ENCODE measurements at places on chromosomes 2 and 18. TPM values are rescaled to one million over a fixed set of nuclear protein-coding genes. Genes with fewer than 3 reads are reported as not detected.

ANKRD62 gene
- total RNA-seq: not detected

PRSS56 gene
- 0.19 TPM for total RNA-seq

CGREF1 gene
- total RNA-seq: 1.4 TPM

LYG2 gene
- not detected for total RNA-seq

INHA gene
- 2.6 TPM for total RNA-seq

GALNT3 gene
- total RNA-seq: 0.19 TPM

KLHL29 gene
- 0.65 TPM for total RNA-seq

RAB27B gene
- total RNA-seq: 0.30 TPM

CLK1 gene
- total RNA-seq: 44.1 TPM

POU3F3 gene
- not detected for total RNA-seq

IL1F10 gene
- total RNA-seq: not detected

AKAIN1 gene
- not detected for total RNA-seq

REG3G gene
- total RNA-seq: not detected

SOX11 gene
- 0.81 TPM for total RNA-seq

AQP12B gene
- not detected for total RNA-seq

NCKAP5 gene
- total RNA-seq: 7.9 TPM

BOLL gene
- not detected for total RNA-seq

CD8B gene
- 0.46 TPM for total RNA-seq

DNAJC5G gene
- total RNA-seq: 2.3 TPM

SH3RF3 gene
- total RNA-seq: 6.6 TPM

NEU2 gene
- not detected for total RNA-seq

ALK gene
- total RNA-seq: 0.16 TPM

HAAO gene
- total RNA-seq: 2.3 TPM

PXDN gene
- 15.6 TPM for total RNA-seq

LIMS4 gene
- total RNA-seq: 2.4 TPM

INPP5D gene
- 4.6 TPM for total RNA-seq

SCN9A gene
- 2.2 TPM for total RNA-seq

EVX2 gene
- total RNA-seq: not detected

ARHGAP25 gene
- total RNA-seq: 7.3 TPM

All from Right ventricle myocardium superior (tissue), 1 donor.